ENCODE measurements at places on chromosomes 5 and 9.
A peak's percentile ranks its signal among the peaks of the same experiment; 100 is the strongest.

DNA sequence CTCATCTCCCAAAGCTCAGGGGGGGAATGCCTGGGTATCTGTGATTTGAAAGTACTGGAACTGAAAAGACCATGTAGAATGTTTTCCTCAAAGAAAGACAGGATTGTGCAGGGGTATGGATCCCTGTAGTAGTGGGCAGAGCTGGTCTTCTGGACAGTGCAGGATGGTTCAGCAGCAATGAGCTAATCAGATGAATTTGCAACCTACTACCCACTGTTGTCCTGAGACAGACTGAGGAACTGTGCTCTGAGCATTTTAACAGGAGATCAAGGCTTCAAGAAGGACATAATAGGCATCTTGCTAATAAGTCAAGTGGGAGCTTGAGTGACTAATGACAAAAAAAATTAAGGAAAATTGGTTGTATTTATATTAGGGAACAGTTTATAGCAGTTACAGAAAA lies 61.7 kb downstream of the FYB1 start:
- no peak for DNase-seq

GRCh38 chr9:36031774-36032555 lies 4.7 kb upstream of the RECK start:
- no peak for DNase-seq

GRCh38 chr9:19967888-19968459 lies 179.1 kb upstream of the SLC24A2 start:
- no peak for DNase-seq

- DNase-seq = no peak
Measured at GRCh38 chr9:1612886-1613285, 402.3 kb upstream of the SMARCA2 start.

- DNase-seq = no peak
Measured at GRCh38 chr9:120659676-120660075, 54.6 kb downstream of the MEGF9 start.

DNA sequence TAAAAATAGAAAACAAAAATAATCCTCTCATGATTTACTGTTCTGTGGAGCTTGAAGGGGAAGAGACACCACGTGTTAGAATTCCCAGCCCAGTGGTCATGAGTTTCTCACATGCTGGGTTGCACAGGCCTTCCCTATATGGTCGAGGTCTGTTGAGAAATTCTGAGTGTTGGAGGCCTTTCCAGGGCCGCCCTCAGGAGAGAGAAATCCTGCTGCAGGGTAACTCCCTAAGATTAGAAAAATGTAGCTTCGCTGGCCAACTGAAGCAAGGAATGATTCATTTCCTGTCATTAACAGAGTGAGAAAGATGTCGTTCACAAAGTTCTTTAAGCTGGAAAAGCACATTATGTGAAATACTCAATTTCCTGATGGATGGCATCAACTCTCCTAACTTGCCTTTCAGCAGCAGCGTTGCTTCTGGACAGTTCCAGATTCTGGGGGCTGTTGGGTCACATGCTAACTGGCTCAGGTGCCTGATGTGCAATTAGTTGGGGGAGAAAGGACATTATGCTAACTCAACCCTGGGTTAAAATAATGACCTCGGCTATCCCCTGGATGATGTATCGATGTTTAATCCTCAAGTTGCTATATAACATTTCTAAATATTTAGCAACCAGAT lies 104.8 kb upstream of the CD180 start:
- no peak for DNase-seq

- DNase-seq = no peak
Measured at GRCh38 chr5:82586181-82586580, 308.0 kb upstream of the RPS23 start.

DNA sequence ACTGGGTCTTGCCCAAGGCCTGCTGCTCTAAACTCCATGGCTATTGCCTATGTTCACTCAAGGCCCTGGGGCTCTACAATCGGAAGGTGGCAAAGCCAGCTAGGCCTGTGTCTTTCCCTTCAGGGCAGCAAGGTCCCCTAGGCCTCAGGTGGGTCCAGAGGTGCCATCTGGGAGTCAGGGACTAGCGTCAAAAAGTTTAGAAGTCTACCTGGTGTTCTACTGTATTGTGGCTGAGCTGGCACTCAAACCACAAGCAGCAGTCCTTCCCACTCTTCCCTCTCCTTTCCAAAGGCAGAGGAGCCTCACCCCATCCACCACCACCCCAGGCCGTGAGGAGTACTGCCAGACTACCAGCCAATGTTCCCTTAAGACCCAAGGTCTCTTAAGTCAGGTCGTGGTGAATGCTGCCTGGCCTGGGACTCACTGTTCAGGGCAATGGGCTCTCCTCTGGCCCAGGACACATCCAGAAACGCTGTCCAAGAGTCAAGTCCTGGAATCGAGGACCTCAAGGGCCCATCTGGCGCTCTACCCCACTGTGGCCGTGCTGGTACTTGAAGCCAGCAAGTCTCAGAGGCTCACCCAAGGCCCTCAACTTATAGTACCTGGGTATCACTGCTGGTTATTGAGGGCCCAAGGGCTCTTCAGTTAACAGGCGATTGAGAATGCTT lies 13.0 kb upstream of the SARDH start:
- peak; percentile 7 for DNase-seq

- DNase-seq = no peak
Measured at GRCh38 chr5:96236051-96236450, 197.0 kb downstream of the PCSK1 start.

- no peak for DNase-seq
Measured at GRCh38 chr9:112556497-112557442, 70.1 kb downstream of the KIAA1958 start.

Measured in body of pancreas (tissue), 4 donors.